HepG2 (cell line): ENCODE measurements at places on chromosomes 12 and 14.
A peak's percentile ranks its signal among the peaks of the same experiment; 100 is the strongest.

GRCh38 chr12:8628731-8629130, 16.1 kb upstream of the AICDA start:
- no peak for DNase-seq

DNA sequence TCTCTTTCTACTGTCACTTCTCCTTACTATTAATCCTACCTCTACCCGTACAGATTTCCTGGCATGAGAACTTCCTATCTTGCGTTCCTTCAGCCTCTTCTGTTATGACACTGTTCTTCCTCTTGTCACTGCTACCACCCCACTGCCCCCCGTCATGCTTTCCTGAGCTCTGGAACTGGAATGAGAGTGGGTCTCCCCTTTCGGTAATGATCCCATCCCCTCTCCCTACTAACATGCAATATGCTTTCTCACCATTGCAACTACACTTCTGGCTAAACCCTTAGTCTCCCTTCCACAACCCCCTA, 4.9 kb upstream of the AP1G2 start:
- DNase-seq = no peak

- DNase-seq = no peak
These were observed 209.7 kb downstream of the SYNE2 start for GRCh38 chr14:64062381-64063115.

DNA sequence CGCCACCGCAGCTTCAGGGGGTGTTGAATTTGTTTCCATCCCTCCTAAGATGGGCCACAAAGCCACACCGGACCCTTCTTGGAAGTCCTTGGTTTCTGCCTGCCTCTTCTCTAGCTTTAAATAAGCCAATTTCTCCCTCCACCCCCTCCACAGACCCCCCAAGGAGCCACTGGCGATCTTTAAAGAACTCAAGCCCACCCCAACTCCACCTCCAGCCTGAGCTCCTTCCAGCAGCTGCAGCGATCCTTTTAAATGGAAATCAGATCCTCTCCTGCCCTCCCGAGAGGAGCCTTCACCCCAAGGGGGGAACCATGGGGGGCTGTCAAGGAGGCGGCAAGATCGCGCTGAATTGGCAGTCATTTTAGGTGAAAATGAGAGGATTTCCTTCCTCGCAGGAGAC, 133.1 kb downstream of the NCOR2 start:
- DNase-seq = no peak

DNA sequence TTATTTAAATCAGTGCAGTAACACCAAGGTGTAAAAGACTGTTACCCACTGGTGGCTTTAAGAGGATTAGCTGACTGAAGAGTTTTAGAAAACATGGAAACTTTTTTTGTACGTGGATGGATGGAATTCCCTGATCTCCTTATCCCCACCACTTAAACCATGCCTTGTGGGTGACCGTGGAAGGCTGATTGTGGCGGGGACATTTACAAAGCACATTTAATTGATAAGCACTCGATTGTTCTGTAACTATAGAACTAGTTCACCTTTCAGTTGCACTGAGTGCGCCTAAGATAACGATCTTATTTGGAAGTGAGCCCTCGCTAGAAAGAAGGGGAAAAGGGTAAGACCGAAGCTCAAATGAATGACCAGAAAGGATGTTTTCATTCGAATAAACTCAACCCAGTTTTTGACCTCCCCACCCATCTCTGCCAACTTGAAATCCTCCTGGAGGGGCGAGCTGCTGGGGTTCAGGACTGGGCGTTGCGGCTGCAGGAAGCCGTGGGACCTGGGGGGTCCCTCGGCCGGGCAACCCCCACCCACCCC, 688 bp upstream of the RASSF3 start:
- no peak for DNase-seq

GRCh38 chr12:55829967-55830600, 697 bp upstream of the DNAJC14 start:
- no peak for DNase-seq

DNA sequence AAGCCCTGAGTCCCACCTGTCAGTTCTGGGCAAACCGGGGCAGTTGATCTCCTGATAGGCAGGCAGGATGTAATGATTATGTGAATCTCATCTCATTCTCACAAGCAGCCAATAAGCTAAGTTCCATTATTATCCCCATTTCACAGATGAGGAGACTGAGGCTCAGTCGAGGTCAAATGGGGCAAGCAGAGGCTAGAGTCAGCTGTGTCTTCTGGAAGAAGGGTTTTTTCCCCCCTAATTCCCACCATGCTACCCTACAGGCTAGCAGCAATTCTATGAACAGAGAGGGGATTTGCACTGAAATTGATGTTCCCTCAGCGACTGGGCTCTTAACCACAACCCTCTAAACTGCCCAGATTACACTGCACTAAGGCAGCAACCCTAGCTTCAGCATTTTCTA, 93.8 kb upstream of the MAP1LC3B2 start:
- no peak for DNase-seq

DNA sequence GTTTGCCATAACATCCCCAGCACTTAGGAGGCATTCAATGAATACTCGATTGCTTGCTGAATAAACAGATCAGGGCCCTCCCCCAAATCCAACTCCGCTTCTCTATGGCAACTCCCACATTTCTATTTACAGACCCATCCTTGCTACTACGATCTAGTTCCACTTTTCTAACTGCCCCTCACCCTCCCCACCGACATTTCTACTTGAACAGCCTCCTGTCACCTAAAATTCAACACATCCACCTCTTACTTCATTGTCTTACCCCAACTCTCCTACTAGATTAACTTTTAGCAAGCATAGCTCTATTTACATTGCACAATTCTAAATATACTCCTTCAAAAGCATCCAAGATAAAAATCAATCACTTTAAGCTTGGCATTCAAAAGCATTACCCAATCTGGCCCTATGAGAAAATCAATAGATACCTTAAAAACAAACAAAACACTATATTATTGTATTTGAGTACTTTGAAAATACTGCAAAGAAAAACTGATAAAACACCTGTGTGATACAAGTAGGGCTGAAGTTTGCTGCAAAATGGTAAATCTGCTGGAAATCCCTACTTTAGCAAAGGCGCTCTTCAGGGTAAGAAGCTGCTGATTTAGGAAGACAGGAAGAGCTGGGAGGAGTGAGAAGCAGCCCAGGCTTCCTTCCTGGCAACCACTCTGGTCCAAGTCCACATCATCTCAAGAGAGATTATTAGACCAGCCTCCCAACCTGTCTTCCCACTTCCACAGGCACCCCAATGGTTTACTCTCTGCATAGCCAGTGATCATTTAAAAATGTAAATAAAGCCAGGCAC, 96.4 kb downstream of the HECTD4 start:
- DNase-seq = peak; percentile 83
